ENCODE measurements at places on chromosomes 16 and 17.

GRCh38 chr17:36463916-36464764 is 22.3 kb upstream of the ZNHIT3 start:
- DNase-seq = peak; percentile 66

- DNase-seq = no peak
Measured at GRCh38 chr17:73478334-73478733, 165.9 kb downstream of the SDK2 start.

- no peak for DNase-seq
Measured at GRCh38 chr16:12965274-12965804, 63.9 kb downstream of the SHISA9 start.

- DNase-seq = no peak
Measured at GRCh38 chr16:79648826-79649225, 48.3 kb upstream of the MAF start.

- DNase-seq = no peak
Measured at GRCh38 chr17:76688165-76688622, 22.6 kb downstream of the MXRA7 start.

Data from activated CD4-positive, alpha-beta T cell treated with anti-CD3 and anti-CD28 coated beads, Interleukin-2, amount 10 ng/mL, durations not matched to agents 7 days and 5 days (primary cell).